ENCODE measurements at places on chromosomes 12 and 14. TPM values are rescaled to one million over a fixed set of nuclear protein-coding genes. Genes with fewer than 3 reads are reported as not detected.
A peak's percentile ranks its signal among the peaks of the same experiment; 100 is the strongest.

TAS2R13 gene
- total RNA-seq, result 0.23 TPM

GRCh38 chr14:92768795-92769194 is 20.4 kb upstream of the LGMN start:
- no peak for DNase-seq

KRT77 gene
- not detected for total RNA-seq

ZNF641 gene
- 9.2 TPM for total RNA-seq

DNA sequence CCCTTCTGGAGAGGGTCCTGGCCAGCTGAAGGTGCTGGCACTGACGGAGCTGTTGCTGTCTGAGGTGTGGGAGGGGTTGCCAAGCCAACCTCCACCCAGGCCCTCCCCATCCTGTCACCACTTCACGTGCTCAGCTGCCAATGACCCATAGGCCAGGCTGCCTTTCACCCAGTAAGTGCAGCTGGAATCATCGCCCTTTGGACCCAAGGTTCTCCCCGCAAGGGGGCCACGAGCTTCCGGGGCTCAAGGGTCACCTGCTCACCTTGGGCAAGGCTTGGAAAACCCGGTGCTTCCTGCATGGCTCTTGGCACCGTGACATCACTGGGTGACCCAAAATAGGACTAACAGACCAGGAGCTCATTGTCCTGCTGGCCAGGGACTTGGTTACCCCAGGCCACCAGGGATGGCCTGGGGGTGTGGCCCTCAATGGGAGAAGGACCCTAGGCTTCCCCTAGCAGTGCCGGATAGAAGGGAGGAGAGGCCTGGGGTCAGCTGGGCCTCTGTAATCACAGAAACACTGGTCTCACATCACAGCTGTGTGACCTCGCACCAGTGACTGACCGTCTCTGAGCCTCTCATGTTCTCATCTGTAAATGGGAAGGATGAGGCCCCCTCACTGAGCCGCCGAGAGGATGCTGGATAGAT is 51.3 kb downstream of the CCDC85C start:
- DNase-seq, result no peak

- no peak for DNase-seq
Observed at GRCh38 chr12:9337656-9338055, 129.5 kb upstream of the PZP start.

GRCh38 chr14:98684468-98684867 is 587.5 kb downstream of the BCL11B start:
- DNase-seq, result no peak

SLC17A8 gene
- total RNA-seq, result not detected

KRT83 gene
- total RNA-seq, result not detected

- no peak for DNase-seq
Observed at GRCh38 chr12:130761537-130762318, 45.6 kb upstream of the RIMBP2 start.

DNA sequence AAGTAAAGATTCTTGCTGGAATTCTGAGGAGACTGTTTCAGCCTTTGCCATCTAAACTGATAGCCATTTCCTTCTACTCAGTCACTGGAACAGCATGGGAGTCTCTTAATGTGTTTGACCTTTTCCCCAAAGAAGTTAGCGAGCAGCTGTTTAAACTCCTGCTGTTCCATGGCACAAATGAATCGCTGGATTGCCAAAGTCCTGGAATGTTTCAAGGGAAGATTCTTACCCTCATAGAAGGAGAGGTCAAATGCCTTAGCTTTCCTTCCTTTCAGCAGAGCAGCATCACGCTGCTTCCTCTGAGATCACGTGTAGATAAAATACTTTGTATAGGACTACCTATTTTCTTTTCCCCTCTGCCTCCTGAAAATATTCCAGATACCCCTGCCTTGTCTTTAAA is 10.5 kb upstream of the NR2C1 start:
- no peak for DNase-seq

C12orf50 gene
- 0.07 TPM for total RNA-seq

GRCh38 chr14:23521785-23522640 is 29.6 kb downstream of the ZFHX2 start:
- no peak for DNase-seq

GRCh38 chr12:29611906-29612305 is 114.4 kb upstream of the OVCH1 start:
- DNase-seq, result no peak

- no peak for DNase-seq
Observed at GRCh38 chr12:92061061-92061460, 84.6 kb downstream of the BTG1 start.

DNA sequence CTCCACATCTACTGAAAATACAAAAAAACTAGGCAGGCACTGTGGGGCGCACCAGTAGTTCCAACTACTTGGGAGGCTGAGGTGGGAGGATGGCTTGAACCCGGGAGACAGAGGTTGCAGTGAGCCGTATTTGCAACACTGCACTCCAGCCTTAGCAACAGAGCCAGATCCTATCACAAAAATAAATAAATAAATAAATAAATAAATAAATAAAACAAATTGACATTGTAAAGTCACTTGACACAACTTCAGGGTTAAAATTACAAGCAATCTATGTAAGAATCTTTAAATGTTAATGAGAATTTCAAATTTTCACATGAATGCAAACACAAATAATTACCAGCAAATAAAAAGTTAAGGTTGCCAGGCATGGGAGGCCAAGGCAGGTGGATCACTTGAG is 11.1 kb downstream of the ATXN2 start:
- no peak for DNase-seq

DNA sequence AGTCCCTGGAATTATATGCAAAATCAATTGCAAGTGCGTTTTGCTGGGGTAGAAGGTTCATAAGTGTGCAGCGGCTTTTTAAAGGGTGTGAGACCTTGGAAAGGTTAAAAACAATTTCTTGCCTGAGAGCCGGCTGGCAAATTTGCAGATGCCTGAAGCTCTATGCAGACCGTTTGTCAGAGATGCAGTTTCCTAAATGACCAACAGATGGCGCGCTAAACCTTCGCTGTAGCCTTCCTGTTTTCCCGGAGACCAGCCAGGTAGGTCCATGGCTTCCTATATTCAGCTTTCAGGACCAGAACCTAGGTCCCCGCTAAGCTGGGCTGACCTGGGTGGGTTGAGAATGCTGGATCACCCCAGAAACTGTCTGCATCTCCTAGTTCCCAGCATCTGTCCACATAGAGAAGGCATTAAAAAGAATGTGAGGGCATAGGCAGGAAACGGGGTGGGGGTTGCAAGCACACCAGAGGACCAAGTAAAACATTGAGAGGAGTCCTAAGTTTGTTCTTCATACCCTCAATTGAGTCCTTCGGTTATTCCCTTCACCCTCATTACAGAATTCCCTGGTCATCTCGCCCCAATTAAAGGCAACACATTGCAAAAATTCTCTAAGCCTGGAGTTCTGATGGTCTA is 5.7 kb upstream of the NOS1 start:
- peak; percentile 74 for DNase-seq

GRCh38 chr12:9761419-9761781 is 699 bp upstream of the CD69 start:
- no peak for DNase-seq

- DNase-seq, result no peak
Observed at GRCh38 chr12:117100851-117101673, 1.8 kb upstream of the TESC start.

DNA sequence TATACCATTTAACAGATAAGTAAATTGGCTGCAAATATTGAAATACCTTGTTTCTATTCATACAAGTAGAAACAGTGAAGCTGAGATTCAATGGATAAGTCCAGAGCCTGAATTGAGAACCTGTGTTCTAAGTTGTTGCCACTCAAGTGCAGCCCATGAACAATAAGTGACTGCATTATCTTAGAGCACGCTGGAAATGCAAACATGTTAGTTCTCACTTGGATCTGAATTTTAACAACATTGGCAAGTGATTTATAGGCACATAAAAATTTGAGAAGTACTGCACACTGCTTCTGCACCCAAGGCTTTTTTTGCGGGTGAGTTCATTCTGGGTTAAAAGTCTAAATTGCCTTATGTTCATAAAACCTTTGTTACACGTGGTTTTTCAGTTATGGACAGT is 484.3 kb downstream of the NAV3 start:
- DNase-seq, result no peak

SMARCD1 gene
- 51.2 TPM for total RNA-seq

DNA sequence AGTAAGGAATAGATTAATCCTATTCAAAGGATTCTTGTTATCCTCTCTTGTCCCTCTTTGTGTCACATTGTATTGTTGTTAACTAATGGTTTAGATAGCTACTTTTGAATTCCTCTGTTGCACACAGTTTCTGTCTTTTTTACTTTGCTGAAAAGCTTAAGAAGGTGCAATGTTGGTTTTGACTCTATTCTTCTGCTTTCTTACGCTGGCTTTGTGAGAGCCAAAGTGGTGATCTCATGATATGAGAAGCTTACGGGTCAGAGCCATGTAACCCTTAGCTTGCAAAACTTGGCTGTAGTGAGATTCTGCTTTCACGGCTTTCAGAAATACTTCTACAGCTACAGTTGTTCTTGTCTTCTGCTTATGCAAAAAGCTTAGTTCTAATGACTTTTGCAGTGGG is 239.7 kb downstream of the TRHDE start:
- no peak for DNase-seq

DNA sequence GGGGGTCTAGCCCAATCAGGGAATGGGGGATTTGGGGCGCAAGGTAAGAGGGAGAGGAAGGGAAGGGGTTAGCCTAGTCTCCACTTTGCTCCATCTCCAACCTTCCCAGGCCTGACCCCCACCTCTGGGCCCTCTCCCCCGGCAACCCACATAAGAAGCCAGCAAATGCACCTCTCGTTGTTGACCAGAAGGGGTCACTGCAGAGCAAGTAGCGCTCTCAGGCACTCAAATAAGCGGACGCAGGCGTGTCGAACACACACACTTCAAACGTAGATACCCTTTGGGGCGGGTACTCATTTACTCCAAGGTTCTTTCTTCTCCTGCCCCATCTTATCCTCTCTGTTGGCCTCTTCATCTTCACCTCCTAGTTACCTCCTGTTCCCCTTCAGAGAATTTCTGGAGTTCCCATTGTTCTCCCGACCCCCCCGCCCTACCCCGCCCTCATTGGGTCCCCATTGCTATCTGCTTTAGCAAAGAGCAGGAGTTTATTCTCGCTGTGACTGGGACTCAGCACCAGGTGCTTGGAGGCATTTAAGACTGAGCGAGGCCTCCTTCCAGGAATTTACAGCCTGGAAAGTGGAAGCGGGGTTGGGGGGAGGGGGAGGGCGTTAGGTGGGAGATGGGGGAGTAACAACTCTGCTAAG is 1.5 kb upstream of the SRRM4 start:
- peak; percentile 42 for DNase-seq

RAB15 gene
- total RNA-seq, result 6.5 TPM

PIP4K2C gene
- total RNA-seq, result 13.8 TPM

OTX2 gene
- not detected for total RNA-seq

MGST1 gene
- not detected for total RNA-seq

GRCh38 chr14:101442451-101442850 is 118.8 kb upstream of the DIO3 start:
- DNase-seq, result peak; percentile 69

DNA sequence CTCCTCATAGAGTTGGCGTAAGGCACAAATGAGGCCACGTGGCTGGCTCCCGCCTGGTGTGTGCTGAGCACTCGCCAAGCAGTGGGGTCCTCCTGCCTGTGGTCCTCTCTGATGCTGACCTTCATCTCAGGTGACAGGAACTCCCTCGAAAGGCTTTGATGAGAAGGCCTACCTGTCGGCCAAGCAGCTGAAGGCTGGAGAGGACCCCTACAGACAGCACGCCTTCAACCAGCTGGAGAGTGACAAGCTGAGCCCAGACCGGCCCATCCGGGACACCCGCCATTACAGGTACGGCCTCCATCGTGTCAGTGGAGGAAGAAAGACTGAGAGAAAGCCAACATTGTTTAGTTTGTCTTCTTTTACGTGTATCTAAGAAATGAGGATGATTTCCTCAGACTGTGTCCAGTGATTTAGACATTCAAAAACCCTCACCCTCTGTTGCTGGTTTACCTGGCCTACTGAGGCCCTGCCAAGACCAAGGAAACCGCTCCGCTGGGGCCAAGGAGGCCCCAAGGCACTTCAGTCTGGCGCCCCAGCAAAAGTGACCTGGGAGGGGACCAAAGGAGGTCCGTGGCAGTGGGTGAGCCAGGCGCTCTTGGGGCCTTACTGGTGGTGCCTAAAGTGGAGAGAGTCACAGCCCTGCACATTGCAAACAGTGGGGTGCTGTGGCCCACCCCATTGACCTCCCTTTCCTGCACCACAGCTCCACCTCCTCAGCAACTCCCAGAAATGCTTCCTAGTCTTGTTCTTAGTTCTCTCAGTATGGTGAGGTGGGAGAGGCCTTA is 60.8 kb downstream of the GALNT16 start:
- DNase-seq, result no peak

LRIG3 gene
- not detected for total RNA-seq

FOXN4 gene
- not detected for total RNA-seq

ARID2 gene
- total RNA-seq, result 31.5 TPM

DNA sequence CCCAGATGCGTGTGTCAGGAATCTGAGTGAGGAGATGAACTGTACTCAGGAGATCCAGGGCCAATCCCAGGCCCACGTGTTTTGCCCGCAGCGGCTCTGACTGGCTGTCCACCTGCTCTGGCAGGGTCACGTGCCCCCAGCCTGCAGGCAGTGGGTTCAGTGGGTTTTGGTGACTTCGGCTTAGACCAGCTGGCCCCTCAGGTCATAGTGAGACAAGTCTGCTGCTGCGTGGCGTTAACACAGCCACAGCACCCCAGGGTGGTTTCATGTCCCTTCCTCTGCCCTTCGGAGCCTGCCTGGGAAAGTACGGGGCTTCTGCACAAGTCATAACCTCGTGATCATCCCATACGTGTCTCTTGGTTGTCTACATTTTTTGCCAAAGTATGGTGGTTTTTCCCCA is 2.6 kb downstream of the FBRSL1 start:
- DNase-seq, result no peak

GRCh38 chr14:42047421-42048055 is 440.9 kb downstream of the LRFN5 start:
- DNase-seq, result no peak

DNA sequence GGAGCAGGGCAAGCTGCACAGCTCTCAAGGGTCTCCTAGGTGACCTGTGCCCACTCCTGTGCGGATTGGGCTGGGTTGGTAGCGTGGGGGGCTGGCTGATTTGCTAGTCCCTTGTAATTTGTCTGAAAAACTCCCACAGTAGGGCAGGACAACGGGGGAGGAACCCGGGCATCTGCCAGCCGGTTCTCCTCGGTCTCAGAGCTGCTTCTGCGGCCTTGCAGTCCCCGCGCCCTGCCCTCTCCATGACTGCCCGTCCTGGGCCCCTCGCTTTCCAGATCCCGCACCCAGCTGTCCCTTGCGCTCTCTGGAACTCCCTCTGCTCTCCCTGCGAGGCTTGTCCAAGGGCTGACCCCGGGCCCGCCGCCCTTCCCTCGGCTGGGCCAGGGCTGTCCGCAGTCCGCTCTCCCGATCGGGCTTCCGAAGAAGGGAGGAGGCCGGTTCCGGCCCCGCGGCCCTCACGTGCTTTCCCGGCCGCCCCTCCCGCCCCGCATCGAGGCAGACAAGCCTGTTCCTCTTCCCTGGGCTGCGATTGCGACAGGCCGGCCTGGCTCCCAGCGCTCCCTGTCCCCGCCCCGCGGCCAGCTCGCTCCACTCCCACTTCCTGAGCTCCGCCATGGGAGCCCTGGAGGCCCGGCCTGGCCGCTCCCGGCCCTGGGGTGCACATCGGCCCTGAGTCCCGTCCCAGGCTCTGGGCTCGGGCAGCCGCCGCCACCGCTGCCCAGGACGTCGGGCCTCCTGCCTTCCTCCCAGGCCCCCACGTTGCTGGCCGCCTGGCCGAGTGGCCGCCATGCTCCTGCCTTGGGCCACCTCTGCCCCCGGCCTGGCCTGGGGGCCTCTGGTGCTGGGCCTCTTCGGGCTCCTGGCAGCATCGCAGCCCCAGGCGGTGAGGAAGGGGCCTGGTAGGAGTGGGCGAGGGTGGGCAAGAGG is at the start of gene LTBR:
TSS of gene LTBR (plus strand) at position 591 of the 927 bp plus-strand sequence. CDS start at position 788, 197 bp downstream.
- DNase-seq, result no peak

Data from activated naive CD4-positive, alpha-beta T cell treated with anti-CD3 and anti-CD28 coated beads, Interleukin-2, amount 50 U/mL, for 72 hours (primary cell).